ENCODE measurements at places on chromosomes 7 and 10. TPM values are rescaled to one million over a fixed set of nuclear protein-coding genes. Genes with fewer than 3 reads are reported as not detected.

DNA sequence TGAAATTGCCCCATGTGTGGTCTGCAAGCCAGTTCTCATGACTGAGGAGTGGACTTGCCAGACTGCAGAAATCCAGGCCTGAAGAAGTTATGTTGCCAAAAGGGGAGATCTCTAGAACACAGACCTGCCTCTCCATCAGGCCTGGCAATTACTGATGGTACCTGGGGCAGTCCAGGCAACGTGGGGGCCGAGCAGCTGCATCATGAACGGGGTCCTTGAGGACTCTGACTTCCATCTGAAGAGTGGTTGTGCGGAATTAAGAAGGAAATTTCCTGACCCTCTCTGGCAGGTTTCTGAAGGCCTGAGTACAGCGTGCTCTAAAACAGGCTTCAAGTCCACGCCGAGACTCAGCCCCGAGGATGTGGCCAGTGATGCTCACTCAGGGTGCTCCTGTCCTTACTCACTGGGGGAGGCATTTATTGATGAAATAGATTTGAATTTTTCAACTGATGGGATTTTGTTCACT lies 30.4 kb downstream of the RAMP3 start:
- no peaks in the 10 kb centered on the region for H3K36me3 ChIP-seq
- H3K27me3 ChIP-seq, result no peaks in the 10 kb centered on the region
- no peak overlapping the region for H3K4me3 ChIP-seq
- no peaks in the 10 kb centered on the region for H3K4me1 ChIP-seq
- no peak for DNase-seq
- no peak overlapping the region for H3K27ac ChIP-seq

DNA sequence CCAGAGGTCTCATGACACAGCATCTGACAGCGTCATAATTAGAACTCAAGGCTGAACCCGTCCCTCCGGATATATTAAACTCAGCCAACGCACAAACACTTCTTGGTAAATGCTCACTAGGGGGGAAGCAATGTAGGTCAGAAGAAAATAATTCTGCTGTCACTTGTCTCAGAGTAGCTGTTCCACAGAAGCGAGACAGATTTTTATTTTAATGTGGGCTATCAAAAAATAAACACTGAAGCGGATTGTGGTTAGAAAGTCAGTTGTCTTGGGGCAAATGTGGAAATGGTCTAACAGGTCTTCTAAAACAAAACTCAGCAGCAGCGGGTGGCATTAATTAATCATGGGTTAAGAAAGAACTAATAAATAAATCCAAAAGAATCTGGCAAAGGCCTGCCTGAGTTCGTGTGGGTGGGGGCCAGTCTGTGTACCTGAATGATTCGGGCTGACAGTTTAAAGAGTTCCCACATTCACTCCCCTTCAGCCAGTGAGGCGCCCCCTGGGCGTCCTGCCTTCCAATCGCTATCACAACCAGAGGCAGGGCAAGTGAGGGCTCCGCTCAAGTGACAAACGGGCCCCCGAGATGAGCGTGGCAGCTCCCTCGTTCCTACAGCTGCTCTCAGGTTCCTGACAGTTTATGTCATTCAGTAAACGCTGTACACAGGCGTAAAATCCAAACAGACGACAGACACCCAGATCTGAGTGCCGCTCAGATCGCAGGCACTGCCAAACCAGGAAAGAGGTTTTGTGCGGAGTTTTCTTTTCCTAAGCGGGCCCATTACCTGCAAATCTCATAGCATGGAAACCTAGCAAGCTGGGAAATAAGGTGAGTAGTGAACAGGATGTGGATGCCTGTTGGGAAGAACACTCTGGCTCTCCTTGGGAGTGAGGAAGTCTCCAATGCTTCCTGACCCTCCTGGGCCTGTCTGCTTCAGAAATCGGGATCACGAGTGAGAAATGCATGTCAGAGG lies 52.9 kb downstream of the NRAP start:
- H3K4me3 ChIP-seq, result no peak overlapping the region
- H3K4me1 ChIP-seq, result no peaks in the 10 kb centered on the region
- no peak for DNase-seq
- H3K27me3 ChIP-seq, result peaks cover 36% of the 10 kb centered on the region
- no peaks in the 10 kb centered on the region for H3K36me3 ChIP-seq

DNA sequence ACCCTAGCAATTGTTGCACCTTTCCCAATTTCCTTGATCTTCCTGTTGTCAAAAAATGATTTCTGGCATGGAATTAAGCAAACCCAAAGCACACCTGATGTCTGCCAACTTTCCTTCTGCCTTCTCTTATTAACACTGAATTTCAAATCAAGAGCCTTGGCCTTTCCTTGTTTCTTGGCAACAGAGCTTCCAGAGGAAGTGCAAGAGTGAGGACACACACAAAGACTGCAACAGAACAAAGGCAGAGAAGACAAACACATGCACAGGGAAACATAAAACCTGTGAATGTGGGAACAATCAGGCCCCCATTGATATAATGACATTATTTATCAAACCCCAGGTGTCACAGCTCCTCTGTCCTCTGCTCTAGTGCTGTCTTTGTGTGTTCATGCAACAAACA lies 73.0 kb upstream of the IL6 start:
- no peak overlapping the region for H3K4me3 ChIP-seq
- no peaks in the 10 kb centered on the region for H3K27me3 ChIP-seq
- no peak overlapping the region for H3K27ac ChIP-seq
- no peak for DNase-seq
- no peaks in the 10 kb centered on the region for H3K36me3 ChIP-seq

GRCh38 chr10:13634207-13634606 lies 47.4 kb downstream of the PRPF18 start:
- no peaks in the 10 kb centered on the region for H3K36me3 ChIP-seq
- DNase-seq, result no peak
- H3K4me1 ChIP-seq, result no peaks in the 10 kb centered on the region
- H3K4me3 ChIP-seq, result no peak overlapping the region
- no peaks in the 10 kb centered on the region for H3K27me3 ChIP-seq
- no peak overlapping the region for H3K27ac ChIP-seq

- H3K27me3 ChIP-seq, result no peaks in the 10 kb centered on the region
- no peaks in the 10 kb centered on the region for H3K36me3 ChIP-seq
- no peaks in the 10 kb centered on the region for H3K4me1 ChIP-seq
- no peak for DNase-seq
- H3K4me3 ChIP-seq, result no peak overlapping the region
- H3K27ac ChIP-seq, result no peak overlapping the region
Measured at GRCh38 chr7:136964347-136964746, 95.9 kb downstream of the CHRM2 start.

NPC1L1 gene
- total RNA-seq, result 0.15 TPM
